Left forelimb (tissue), 1 donor: ENCODE measurements at places on chromosomes 7 and 10.

- no peak for DNase-seq
Measured at GRCh38 chr10:637221-637620, 52.2 kb downstream of the DIP2C start.

DNA sequence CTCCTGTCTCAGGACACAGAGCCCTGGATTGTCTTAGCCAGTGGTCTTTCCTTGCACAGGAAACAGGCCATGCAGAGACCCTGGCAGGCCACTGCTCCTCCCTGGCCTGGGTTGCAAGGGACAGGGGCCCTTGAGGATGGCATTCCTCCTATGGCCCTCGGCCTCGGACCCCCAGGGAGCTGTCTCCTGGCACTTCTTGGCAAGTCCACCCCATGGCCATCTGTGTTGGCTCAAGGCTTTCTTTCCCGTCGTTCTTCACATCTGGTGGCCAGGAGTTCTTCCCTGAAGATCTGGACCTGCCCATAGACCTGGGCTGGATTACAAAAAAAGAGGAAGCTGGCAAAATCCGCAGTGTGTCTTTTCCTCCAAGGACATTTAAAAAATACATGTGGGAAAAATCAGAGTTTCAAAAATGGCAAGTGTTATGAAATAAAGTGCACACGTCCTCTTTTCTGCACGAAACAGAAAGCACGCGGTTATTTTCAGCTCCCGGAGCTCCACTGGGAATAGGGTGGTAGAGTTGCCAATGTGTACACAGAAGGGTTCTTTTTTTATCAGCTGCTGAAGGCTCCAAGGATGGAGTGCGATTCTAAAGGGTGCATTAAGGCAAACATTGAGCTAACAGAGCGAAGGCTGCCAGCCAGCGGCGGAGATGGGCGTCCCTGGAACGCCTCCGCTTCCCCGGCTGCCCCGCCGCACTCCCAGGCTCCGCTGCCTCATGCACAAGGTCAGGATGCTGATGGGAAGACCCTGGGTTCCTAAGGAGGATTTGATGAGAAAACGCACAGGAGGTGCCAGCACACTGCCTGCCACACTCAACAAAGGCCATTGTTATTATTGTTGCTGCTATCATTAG lies 62.8 kb upstream of the FAM20C start:
- DNase-seq: no peak

DNA sequence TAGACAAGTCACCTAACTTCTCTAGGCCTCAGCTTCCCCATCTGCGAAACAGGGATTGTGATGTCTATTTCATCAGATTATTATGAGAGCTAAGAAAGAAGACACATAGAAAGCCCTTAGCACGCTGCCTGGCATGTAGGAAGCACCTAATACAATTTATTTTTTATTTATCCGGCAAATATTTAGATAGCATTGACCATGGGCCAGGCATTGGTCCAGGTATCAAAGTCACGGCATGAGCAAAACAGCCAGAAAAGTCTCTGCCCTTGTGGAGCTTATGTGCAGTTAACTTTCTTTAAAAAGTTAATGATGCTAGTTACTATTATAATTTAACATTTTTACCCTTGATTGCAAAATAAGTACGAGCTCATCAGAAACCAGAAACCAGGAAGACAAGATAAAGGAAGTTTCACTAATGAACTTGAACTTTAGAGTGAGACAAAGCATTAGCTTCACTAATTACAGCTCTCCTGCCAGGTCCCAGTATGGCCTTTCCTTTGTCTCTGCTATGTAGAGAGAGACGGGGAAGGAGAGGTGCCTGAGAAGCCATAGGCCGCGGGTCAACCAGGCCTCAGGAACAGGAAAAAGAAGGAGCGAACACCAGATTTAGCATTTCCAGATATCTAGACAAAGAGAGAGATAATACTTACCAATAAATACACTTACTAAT lies 139.5 kb upstream of the ADAM12 start:
- no peak for DNase-seq

DNA sequence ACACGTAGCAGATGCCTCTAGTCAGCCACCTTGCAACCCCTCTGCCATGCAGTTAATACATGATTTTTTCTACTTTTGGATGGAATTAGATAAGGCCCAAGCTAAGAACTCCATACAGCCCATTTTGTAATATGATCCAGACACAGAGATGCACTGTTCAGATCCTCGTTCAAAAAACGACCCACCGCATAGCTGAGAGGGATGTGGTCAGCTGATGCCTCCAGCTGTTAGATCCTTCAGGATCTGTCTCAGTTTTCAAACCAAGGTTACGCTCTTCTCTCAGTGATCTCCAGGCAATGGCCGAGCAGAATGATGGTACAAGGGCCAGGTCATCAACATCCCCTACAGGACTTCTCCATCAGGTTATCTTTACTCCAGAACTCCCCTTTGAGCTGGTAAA lies 881.7 kb upstream of the C7orf33 start:
- DNase-seq: no peak

GRCh38 chr10:34761453-34761852 lies 53.6 kb downstream of the PARD3 start:
- DNase-seq: no peak

DNA sequence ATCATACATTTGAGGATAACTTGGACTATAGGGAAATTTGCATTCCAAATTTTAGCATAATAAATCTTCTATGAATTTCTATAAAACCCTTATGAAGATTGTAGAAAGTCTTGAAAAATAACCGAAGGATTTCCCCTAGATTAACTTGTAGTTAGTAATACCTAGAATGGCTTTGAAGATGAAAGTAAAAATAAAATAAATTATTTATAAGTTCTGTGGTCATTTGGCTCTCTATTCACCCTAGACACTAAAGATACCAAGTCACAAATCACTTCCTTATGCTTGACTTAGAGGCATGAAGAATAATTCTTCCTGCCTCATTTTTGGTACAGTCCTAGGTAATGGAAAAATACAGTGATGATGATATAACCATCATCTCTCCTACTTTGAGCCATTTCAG lies 79.3 kb downstream of the CSTF2T start:
- DNase-seq: no peak

DNA sequence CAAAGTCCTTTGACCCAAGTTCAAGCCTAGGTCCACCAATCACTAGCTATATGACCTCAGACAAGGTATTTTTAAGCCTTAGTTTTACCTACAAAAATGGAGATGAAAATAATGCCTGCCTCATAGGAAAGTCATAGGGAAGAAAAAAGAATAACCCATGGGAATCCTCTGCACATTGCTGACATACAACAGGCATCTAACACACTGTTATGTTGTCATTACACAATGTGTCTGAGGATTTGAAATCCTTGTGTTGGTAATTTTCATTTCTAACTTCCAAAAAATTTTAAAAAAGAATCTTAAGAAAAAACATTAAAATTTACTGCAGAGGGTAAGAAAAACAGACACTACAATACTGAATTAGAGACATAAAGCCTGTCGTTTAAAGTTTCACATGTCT lies 5.7 kb downstream of the ANK3 start:
- no peak for DNase-seq

DNA sequence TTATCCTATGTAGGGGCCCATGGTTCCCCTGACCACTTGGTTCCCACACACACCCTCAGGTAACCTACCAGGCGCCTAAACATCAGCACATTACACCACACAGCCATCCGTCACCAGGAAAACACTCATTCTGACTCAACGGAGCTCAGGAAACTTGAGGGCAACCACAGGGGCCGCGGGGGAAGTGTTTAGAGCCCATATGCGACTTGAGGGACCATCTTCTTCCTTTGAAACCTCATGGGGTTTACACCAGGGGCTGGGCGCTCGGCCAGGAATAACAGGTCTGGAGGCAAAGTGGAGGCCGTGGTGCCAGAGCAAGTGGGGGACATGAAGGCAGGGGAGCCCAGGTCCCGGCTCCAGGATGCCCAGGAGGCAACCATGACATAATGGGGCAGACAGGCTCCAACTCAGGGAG lies 1.5 kb downstream of the STX1A start:
- DNase-seq: no peak

- DNase-seq: no peak
Measured at GRCh38 chr7:156504687-156505545, 135.7 kb upstream of the RNF32 start.

GRCh38 chr10:100730725-100731406 lies 14.5 kb upstream of the PAX2 start:
- DNase-seq: no peak

- DNase-seq: no peak
Measured at GRCh38 chr10:95425592-95426465, 135.0 kb upstream of the PDLIM1 start.

GRCh38 chr7:134669845-134670373 lies 23.3 kb downstream of the BPGM start:
- DNase-seq: no peak

DNA sequence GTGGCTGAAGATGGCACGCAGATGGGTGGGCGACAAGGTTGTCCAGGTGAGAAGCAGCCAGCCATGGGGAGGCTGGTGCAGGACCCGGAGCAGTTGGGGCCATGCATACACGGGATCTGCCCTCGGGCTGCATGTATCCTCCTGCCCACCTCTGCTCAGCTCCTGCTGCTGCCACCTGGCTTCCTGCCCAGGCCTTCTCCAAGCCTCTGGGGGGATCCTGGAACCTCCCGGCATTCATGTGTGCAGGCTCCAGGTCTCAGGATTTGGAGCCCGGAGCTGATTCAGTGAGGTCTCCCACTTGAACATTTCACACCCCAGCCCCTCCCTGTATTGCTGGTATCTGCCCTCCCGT lies 27.0 kb downstream of the PDGFA start:
- DNase-seq: no peak

- no peak for DNase-seq
Measured at GRCh38 chr7:140889645-140890044, 35.1 kb downstream of the BRAF start.

DNA sequence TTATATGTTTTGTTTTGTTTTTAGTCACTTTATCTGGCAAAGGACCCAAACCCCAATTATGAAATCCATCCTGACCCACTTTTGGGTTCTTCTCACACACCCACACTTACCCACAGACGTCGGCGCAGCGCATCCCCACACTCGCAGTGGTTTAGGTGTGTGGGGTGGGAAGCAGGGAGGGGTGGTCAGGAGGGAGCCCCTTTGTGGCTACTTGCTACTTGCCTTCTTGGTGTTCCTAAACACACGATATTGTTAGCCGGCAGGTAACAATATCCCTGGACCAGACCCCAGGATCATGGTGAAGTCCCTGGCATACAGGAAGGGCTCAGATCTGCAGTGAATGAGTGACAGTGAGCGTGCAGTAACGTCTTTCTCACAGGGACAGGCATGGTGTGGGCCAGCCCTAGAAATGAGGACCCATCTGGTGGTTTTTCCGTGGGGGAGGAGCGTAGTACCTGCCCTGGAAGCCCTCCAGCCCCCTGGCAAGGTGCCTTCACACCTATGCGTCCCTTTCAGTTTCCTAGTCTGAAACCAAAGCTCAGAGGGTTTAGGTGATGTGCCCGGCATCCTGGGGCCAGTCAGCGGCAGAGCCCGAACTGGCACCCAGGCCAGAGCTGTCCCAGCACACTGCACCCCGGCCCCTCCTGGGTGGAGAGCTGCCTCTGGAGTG lies 4.4 kb downstream of the SPOCK2 start:
- DNase-seq: no peak

DNA sequence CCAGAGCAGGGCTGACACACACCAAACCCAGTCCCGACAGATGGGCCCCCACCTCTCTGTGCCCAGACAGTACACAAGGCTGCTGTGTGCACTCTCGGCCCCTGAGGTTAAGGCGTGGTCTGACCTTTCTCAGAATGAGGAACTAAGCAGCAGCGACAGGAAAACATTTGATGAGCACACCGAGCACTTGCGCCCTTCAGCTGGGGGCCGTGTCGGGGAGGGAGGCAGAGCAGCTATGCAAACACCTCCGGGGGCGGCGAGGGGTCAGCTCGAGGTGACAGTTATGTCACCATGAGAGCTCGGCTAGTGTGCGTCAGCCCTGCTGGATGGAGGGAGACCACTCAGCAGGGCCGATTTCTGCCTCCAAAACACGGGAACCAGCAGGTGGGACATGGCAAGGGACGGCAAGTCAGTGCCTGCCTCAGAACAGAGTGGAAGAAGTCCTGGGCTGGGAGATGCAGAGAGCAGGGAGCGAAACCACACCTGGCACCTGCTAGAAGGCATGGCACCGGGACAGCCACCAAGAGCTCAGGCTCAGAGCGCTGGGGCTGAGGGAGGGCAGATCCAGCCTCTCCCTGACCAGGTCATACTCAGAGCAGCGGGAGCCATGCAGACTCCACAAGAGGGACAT lies 57.4 kb downstream of the CHST15 start:
- no peak for DNase-seq

DNA sequence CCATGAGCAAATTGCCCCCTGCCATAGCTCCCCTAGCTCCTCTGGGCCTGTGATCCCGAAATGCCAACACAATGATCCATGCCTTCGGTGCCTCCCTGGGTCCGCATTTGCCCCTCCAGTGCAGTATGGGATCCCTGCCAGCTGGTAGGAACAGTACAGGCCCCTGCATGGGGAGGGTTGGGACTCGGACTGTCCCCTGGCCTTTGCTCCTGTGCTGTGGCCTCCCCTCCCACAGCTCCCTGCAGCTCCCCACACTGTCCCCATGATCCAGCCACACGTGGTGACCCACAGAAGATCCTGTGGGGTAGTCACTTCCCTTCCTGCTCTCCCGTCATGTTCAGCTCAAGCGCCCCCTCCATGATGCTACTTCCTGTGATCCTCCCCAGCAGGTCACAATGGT lies 140.3 kb downstream of the MAPK8 start:
- DNase-seq: no peak

DNA sequence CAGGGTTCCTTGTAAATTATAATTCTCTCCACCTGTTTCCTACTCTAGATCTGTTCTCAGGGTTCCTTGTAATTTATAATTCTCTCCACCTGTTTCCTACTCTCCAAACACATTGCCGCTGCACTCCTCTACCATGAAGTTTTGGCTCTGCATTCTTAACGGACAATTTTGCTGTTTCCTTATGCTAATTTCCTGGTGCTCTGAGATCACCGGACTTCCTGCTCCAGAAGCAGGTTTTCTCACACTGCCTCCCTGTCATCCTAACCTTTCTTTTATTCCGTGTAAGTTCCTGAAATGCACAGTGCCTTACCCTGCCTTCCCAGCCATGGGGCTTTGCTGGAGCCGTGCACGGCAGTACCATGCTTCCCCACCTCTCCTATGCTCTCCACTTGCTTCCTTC lies 256.8 kb downstream of the PLXNA4 start:
- DNase-seq: no peak

GRCh38 chr10:62053860-62054259 lies 152.4 kb downstream of the ARID5B start:
- DNase-seq: no peak

- DNase-seq: no peak
Measured at GRCh38 chr7:11217848-11218565, 244.3 kb downstream of the PHF14 start.
